ENCODE measurements at places on chromosomes 5 and 9.
A peak's percentile ranks its signal among the peaks of the same experiment; 100 is the strongest.

DNA sequence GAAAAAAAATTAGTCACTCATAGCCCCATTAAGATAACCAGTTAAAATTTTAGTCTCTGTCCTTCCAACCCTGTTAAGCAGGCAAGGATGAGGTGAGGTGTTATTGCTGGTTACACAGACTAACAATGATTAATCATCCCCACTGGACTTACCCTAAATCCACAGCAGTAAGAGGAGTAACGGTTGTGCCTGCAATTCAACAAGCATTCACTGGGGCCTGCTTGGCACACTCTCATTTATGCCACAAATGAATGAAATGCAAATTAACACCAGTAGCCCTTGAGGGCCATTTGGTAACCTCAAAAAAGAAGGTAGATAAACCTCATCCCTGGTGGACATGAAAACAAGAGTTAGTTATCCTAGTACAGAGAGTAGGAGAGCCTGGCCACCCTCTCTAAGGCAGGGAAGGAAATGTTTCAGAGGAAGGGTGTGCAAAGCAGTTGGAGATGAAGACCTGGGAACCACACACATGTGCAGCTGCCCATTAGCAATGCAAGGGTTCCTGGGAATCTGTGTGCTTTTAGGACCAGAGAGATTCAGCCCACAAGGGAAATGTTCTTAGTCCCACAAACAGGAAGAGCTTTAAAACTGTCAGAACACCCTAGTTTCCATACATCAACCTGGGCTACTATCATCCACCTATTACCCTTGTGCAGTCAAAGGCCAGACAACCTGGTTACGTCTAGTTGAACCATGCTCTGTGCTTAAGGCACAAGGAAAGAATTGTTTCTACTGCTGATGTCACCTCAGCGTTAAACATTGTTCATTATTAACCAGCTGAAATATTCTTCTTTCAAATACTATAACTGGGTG is 7.7 kb downstream of the LHFPL2 start:
- peak; percentile 22 for DNase-seq

DNA sequence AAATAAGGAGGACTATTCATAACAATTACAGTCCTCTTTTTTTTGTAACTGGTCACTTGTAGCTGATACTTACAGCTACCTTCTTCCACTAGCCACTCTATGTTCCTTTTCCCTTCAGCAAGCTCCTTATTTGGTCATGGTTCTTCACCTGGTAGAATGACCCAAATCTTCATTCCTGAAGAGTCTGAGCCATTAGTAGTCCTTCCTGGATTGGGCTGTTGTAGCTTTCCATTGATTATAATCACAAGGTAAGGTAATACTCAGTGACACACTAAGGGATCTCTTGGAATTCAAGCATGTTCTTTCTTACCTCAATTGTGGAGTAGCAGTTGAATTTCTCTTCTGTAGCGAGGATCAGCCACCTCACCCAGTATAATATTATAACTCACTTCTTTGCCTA is 25.5 kb upstream of the ITGA2 start:
- no peak for DNase-seq

DNA sequence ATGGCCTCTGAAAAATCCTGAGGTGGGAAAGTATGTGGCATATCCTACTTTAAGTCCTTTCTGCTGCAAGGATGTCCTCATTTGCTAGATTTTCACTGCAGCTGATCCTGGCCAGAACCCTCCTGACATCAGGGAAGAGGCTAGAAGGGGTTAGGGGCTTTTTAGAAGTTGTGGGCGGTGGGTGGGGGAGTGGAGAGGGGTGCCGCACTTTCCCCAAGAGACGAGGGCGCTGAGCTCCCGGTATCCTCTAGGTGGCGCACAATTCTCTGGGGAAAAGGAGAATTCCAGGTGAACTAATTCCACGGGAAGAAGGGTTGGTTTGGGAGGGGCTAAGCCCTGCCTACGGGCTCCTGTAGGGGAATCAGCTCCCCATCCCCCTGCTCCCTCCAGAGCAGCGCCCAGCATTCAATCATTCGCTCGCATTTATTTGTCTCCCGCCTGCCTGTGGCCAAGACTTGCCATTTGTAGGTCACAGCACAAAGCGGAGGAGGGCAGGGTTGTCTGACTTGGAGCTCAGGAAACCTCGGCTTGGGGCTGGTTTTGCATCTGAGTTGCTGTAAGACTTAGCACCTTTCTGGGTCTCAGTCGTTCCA is 42.9 kb upstream of the HAND1 start:
- DNase-seq = no peak

GRCh38 chr9:126563556-126563955 is 50.2 kb upstream of the LMX1B start:
- DNase-seq = no peak

GRCh38 chr9:98707166-98708102 is 1.3 kb downstream of the GABBR2 start:
- peak; percentile 70 for DNase-seq
